ENCODE measurements at places on chromosomes 11 and 22.

DNA sequence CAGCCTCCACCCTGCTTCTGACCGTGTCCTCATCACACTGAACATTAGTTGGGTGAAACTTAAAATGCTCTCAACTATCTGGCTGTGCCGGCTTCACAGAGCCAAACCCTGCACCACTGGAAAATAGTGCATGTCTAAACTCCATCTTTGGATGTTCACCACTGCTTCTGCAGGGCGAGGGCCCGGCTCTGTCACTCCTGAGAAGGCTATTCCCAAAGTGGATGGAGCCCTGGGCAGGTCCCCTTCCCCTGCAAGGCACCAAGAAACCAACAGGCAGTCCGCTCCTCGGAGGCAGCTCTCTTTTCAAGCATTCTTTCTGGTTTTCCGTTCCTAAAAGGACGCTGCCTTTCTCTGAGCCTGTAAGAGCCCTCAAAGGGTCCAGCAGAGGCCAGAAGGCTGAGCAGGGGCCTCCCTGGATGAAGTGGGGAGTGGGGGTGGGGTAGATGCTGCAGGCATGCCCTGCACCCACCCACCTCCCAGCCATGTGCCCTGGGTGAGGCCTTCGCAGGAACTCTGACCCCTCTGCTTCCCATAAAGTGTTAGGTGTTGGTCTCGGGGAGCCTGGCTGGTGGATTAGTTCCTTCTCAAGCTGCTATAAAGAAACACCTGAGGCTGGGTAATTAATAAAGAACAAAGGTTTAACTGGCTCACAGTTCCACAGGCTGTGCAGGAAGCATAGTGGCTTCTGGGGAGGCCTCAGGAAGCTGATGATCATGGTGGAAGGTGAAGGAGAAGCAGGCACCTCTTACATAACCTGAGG is 23.3 kb downstream of the LINC01488 start:
- DNase-seq = no peak

DNA sequence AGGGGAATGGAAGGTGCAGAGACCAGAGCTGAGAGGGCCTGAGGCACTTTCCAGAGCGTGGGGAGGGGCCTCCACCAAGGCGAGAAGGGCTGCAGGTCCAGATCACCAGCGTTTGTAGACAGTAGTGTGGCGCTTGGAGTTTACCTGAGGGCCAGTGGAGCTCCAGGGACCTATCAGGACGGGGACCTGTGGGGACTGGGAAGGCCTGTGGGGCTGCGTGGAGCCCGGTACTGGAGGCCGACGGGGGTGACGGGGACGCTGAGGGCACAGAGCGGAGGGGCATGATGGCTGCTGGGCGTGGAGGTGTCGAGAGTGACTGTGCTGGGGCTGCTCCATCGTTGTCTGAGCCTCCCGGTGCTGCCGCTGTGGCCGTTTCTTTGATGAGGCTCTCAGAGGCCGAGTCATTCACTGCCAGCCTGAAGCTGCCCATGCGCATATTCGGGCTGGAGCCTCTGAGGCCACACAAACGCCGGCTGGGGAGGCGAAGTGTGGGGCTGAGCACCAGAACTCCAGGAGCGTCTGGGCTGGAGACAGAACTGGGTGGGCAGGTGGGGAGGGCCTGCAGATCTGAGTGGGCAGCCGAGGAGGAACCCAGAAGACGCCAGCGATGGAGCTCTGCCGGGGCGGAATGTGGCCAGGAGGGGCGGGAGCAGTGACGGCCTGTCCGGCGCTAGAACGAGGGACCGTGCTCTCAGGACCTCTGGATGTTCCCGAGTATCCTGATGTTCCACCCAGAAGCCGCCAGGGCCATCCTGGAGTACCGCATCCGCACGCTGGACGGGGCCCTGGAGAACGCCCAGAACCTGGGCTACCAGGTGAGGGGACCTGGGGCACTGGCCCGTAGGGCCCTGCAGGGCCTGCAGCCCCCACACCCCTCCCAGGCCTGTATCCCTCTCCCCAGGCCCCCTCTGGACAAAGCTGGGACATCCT is 2.6 kb downstream of the PGGHG start:
- no peak for DNase-seq

GRCh38 chr11:115605871-115606497 is 101.8 kb upstream of the CADM1 start:
- no peak for DNase-seq

GRCh38 chr22:39575552-39575825 is 4.9 kb downstream of the CACNA1I start:
- DNase-seq = no peak

DNA sequence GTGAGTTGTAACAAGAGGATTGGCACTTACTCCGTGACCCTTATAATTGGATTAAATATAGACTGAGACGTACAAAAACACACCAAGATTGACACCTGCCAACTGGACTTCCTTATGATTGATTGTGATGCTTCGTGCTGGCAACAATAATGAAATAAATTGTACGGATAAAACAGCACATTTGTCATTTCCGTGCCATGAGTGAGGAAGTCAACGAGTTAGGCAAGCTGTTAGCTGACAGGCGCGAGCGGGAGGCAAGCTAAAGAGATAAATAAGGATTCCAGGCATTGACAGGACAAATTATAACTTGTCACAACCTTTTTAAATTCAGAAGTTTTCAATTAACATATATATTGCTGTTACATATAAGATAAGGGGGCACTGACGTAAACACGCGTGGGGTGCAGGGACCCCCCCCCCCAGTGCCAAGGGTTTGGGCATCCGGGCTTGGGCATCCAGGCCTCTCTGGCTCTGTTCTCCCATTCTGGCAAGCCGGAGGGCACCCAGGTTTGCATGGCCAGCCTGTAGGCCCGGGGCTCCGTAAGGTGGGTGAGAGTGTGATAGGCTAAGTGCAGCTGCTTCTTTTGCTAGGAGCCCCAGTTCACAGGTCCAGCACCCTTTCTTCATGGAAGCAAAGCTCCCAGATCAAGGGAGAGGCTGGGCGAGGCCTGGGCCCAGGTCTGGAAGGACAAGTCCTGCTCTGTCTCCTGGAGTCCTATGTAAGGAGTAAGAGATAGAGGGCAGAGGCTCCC is 11.2 kb upstream of the PAX6 start:
- DNase-seq = no peak

GRCh38 chr11:118851970-118852369 is 31.7 kb upstream of the CXCR5 start:
- no peak for DNase-seq

- DNase-seq = no peak
These were observed 651 bp upstream of the FAM83F start for GRCh38 chr22:39994041-39994565.

DNA sequence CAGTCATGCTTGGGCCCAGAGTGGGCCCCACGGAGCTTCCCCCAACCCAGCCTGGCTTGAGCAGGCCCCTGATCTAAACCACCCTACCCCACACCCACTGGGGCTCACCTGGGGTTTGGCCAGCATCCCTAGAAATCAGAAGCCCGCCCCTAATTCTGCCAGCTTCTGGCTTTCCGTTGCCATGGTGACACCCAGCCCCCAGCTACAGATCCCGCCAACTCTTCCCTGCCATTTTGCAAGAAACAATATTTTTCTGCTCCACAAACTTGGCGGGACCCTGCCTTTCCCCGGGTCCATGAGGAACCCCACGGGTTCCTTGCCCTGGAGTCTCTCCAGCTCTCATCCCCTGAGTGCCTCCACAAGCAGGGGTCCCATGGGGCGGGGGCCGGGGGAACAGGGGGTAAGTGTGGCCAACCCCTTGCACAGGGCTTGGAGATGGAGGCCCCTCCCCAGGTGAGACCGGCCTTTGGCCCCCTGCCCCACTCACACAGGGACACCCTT is 90.0 kb downstream of the CDKN1C start:
- no peak for DNase-seq

GRCh38 chr11:100563541-100564280 is 123.4 kb upstream of the ARHGAP42 start:
- no peak for DNase-seq

GRCh38 chr11:81036168-81036870 is 1595.5 kb upstream of the TENM4 start:
- DNase-seq = no peak

- no peak for DNase-seq
These were observed 146.0 kb downstream of the BBOX1 start for GRCh38 chr11:27186580-27186979.

DNA sequence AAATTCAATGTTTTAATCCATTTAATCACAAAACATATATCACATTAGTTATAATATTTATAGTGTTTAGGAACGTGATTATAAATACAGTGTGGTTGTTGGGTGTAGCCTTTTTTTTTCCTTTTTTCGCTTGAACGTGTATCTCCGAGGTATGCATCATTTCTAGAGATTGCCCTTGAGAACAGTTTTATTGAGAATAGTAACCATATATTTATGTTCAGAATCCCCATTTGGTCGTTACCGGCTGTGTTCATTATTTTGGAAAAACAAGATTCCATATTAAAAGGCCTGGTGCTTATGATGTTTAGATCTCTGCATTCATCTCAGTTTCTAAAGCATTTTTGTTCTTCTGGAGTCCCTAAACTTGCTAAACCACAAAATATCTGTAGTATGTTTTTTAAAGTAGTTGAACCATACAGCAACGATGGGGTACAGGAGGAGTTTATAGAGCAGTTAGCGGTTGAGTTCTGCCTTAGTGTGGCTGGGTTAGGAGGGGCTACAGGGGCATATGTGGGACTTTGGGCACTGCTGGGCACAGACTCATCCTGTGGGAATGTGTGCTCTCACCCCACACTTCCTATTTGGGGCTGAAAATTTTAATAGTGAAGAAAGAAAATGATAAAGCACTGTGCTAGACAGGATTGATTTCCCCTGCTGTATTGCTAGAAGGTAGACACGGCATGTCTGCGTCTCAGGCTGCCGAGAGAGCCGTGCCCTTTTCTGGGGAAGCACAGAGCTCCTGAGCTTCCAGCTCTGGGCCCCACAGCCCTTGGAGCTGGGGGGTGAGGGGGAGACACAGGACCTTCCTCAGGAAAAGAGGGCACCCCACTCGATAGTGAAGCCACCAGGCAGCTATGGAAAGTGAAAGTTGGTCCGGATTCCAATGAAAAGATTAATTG is 81.5 kb upstream of the PPARA start:
- no peak for DNase-seq

Measured in AG08396 (cell line).